Mesendoderm (in vitro differentiated cells): ENCODE measurements at places on chromosomes 3 and 15.

DNA sequence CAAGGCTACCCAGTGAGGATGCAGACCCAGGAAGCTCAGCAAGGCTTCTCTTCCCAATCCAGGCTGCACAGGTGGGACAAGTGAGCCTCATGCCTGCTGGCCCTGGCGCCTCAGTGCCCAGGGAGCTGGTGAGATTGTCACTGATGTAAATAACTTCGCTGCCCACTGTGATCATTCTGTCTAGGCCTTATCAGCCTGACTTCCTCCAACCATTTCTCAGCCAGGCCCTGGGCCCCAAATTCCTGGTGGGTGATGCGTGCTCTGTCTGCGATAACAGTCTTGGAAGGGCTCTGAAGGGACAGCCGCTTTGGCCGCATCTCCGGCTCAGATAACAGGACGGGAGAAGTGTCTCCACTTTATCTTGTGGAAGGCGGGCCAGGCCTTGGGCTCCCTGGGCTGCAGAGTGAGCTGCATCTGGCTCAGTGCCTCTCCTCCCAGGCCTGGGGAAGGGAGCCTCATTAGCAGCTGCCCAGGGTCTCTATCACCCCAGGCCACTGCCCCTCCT lies 2.2 kb upstream of the FBLN2 start:
- peaks cover 26% of the 10 kb centered on the region for H3K4me1 ChIP-seq
- no peaks in the 10 kb centered on the region for H3K36me3 ChIP-seq
- H3K27ac ChIP-seq = peak overlapping the region; percentile 55
- DNase-seq = peak; percentile 98

DNA sequence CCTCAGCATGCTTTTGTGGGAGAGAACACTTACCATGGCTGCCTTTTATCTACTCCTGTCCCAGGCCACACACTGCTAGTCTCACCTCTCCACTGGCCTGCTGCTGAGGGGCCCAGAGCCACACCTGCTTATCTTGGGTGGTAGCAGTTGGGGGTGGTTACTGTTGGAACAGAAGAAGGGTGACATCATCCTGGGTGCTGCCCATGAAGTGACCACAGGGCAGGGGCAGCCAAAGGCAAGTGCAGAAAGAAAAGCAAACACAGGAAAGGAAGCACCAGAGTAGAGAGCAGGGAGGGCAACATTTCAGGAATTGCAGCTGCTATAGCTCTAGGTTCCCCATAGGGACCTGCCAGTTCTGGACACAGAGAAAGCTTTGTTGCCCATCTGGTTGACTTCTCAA lies 345.2 kb downstream of the VPS13C start:
- H3K27ac ChIP-seq = no peak overlapping the region
- DNase-seq = no peak
- no peak overlapping the region for H3K4me3 ChIP-seq

DNA sequence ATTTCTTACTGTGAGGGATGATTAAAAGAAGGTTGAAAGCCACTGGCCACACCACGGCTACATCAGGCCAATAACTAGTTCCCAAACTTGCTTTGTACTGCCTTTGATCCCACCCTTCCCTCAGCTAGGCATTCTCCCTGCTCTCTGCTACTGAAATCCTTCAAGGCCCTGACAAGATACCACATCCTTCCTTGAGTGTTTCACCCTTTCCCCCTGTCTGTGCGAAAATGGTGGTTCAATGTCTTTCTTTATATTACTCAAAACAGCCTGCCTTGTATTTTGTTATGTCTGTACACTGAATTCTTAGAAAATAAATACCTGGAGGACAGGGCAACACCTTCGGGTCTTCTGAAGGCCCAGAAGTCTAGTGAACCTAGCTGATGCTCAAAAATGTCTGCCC lies 932 bp upstream of the VPS8 start:
- no peak for DNase-seq
- H3K36me3 ChIP-seq = no peaks in the 10 kb centered on the region
- no peaks in the 10 kb centered on the region for H3K27me3 ChIP-seq

GRCh38 chr3:75332794-75333193 lies 331.3 kb upstream of the FRG2C start:
- no peaks in the 10 kb centered on the region for H3K4me1 ChIP-seq
- no peak for DNase-seq
- no peak overlapping the region for H3K27ac ChIP-seq
- no peak overlapping the region for H3K4me3 ChIP-seq

GRCh38 chr3:119639494-119640350 lies 20.7 kb downstream of the POPDC2 start:
- no peaks in the 10 kb centered on the region for H3K36me3 ChIP-seq
- no peaks in the 10 kb centered on the region for H3K27me3 ChIP-seq

GRCh38 chr3:18077128-18077840 lies 334.9 kb upstream of the TBC1D5 start:
- no peak overlapping the region for H3K27ac ChIP-seq
- DNase-seq = no peak
- no peak overlapping the region for H3K4me3 ChIP-seq
- no peaks in the 10 kb centered on the region for H3K27me3 ChIP-seq
- H3K36me3 ChIP-seq = no peaks in the 10 kb centered on the region

GRCh38 chr3:112086076-112086854 lies at the start of gene C3orf52:
Gene C3orf52 (plus strand): TSS chr3:112086389. CDS start chr3:112086408, 19 bp downstream.
- H3K4me3 ChIP-seq = peak within 1 kb of the TSS; percentile 81
- no peaks in the 10 kb centered on the region for H3K36me3 ChIP-seq
- no peaks in the 10 kb centered on the region for H3K27me3 ChIP-seq
- peaks cover 15% of the 10 kb centered on the region for H3K4me1 ChIP-seq

DNA sequence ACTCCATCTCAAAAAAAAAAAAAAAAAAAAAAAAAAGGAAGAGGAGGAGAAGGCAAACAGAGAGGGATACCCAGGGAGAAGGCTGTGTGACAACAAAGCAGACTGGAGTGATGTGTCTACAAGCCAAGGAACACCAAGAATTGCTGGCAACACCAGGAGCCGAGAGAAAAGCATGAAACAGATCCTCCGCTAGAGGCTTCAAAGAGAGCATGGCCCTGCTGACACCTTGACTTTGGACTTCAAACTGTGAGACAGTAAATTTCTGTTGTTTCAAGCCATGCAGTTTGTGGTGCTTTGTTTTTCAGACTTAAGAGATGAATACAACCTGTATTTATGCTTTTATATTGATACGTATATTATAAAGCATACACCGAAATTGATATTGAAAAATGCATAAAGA lies 74.3 kb upstream of the TRA2B start:
- H3K4me3 ChIP-seq = no peak overlapping the region
- H3K27me3 ChIP-seq = no peaks in the 10 kb centered on the region
- H3K27ac ChIP-seq = no peak overlapping the region
- no peaks in the 10 kb centered on the region for H3K4me1 ChIP-seq
- DNase-seq = no peak

DNA sequence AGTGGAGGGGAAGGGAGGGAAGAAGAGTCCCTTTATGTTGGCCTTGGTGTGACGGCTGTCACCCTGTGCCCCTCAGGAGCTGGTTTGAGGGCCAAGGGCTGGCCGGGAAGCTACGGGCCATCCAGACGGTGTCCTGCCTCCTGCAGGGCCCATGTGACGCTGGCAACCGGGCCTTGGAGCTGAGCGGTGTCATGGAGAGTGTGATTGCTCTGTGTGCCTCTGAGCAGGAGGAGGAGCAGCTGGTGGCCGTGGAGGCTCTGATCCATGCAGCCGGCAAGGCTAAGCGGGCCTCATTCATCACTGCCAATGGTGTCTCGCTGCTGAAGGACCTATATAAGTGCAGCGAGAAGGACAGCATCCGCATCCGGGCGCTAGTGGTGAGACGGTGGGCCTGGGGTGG lies 8.1 kb upstream of the RCCD1 start:
- H3K27ac ChIP-seq = no peak overlapping the region
- H3K27me3 ChIP-seq = no peaks in the 10 kb centered on the region
- no peak overlapping the region for H3K4me3 ChIP-seq
- H3K4me1 ChIP-seq = no peaks in the 10 kb centered on the region

- H3K4me3 ChIP-seq = no peak overlapping the region
- no peaks in the 10 kb centered on the region for H3K36me3 ChIP-seq
- no peak overlapping the region for H3K27ac ChIP-seq
- no peak for DNase-seq
- no peaks in the 10 kb centered on the region for H3K27me3 ChIP-seq
- no peaks in the 10 kb centered on the region for H3K4me1 ChIP-seq
Measured at GRCh38 chr15:80635953-80636352, 59.2 kb upstream of the ABHD17C start.

DNA sequence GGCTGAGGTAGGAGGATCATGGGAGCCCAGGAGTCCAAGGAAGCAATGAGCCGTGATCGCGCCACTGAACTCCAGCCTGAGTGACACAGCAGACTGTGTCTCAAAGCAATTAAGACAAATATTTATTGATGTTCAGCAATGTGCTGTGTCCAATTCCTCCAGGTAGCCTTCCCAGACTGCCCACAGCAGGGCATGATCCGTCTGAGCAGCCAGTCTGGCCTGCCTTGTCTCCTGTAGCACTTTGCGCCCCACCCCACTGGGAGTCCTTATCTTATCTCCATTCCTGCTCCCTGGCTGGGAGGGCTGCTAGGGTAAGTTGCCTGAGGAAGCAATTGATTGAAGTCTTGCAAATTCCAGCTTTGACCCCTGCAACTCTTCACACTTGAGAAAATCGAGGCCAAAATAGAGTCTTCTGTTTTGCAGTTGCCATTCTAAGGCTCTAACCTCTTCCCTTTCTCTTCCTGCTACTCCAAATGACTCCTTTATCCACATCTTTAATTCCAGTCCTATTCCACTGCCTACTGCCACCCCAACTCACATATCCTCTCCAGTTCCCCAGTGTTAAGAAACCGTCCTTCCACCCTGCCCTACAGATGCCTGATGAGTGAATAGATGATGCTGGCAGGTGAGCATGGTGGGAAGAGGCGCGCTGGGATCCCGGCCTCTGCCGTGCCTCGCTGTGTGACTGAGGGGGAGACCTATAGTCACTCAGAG lies 26.9 kb upstream of the LCTL start:
- no peak overlapping the region for H3K4me3 ChIP-seq
- peaks cover 21% of the 10 kb centered on the region for H3K4me1 ChIP-seq
- no peaks in the 10 kb centered on the region for H3K27me3 ChIP-seq
- DNase-seq = peak; percentile 98
- peak overlapping the region; percentile 56 for H3K27ac ChIP-seq
- H3K36me3 ChIP-seq = no peaks in the 10 kb centered on the region

DNA sequence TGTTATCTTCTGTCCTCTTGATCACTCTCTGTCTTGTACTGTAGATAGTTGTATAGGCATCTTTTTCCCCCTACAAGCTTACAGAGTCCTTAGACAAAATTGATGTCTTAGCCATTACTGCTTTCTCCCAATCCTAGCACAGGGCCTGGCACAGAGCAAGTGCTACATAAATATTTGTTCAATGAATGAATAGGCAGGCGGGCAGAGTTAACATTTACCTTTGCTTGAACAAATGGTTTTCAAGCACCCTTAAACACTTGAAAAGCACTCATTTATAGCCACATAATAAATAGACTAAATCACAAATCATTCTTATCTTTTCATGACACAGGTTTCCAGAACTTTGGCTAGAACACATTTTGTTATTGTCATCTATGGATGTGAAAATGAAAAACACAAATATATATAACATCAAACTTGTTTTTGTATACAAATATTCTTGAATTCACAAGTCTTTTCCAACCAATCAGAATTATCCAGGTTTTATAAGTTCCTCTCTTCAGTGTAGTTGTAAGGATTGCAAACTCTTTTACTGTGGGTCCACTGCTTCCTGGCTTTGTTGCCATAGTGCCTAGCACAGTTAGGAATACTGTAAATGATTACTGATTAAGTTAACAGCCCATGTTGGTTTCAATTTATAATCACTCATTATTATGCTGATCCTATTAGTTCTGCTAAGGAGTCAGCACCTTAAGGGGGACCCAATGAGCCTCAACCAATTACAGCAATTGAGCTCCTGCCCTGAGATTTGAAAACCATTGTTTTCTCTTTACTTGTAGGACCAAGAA lies 61.9 kb downstream of the ISL2 start:
- H3K4me3 ChIP-seq = no peak overlapping the region
- no peak overlapping the region for H3K27ac ChIP-seq
- no peaks in the 10 kb centered on the region for H3K36me3 ChIP-seq
- H3K27me3 ChIP-seq = no peaks in the 10 kb centered on the region
- no peak for DNase-seq
- H3K4me1 ChIP-seq = peaks cover 6% of the 10 kb centered on the region

DNA sequence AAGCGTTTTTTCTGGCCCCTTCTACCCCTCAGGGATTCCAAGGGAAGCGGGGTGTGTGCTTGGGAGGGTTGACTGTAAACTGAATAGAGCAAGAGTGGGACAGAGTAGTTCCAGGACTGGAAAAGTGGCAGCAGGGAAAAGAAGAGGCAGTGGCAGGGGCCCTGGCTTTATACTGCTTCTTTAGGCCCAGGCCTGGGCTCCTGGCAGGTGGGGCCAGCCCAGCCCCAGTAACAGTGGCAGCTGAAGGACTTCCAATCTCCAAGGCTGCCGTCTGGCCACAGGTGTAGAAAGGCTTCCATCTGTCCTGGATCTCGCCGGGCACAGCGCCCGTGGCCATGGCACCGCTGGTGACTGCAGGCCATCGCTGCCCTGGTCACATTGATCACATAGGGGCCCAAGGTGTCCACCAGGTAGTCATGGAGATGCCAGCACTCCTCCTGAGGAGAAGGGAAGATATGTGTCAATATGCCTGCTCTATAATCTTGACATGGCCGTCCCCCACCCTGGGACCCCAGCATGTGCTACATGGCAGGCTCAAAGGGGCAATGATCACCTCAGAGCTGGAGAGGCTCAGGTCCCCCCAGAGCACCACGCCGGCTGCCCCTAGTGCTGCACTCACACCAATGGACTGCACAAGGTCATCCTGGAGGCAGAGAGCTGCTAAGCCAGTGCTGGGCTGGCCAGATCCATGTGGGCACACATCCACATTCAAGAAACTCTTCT lies 1.0 kb upstream of the IFRD2 start:
- no peak overlapping the region for H3K4me3 ChIP-seq
- no peaks in the 10 kb centered on the region for H3K27me3 ChIP-seq
- H3K27ac ChIP-seq = no peak overlapping the region
- peaks cover 3% of the 10 kb centered on the region for H3K4me1 ChIP-seq
- peaks cover 15% of the 10 kb centered on the region for H3K36me3 ChIP-seq
- no peak for DNase-seq

DNA sequence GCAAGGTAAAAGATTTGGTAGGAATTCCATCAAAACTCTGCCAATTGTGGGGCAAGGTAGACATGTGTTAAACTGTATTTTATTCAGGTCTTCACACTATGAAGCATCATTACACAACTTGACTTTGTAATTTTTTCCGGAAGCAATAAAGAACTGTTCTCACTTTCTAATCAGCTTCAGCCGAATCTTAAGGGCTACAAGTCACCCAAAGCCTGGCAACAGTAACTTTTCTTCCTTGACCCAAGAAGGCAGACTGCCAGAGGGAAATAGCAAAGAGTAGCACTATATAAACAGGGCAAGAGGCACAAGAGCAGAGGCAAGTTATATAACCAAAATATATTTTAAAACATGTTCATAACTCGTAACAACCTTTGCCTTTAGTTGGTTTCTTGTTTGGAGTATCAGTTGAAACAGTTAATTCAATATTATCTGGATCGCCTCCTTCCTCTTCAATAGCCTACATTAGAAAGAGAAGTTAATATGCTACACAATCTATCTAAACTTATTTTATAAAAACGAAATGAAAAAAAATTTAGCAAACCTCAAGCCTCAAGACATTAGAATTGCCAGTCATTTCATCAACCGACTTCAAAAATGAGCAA lies 1.4 kb downstream of the SLTM start:
- DNase-seq = no peak
- no peaks in the 10 kb centered on the region for H3K27me3 ChIP-seq
- no peaks in the 10 kb centered on the region for H3K36me3 ChIP-seq
- H3K4me3 ChIP-seq = peak overlapping the region; percentile 100
- H3K4me1 ChIP-seq = no peaks in the 10 kb centered on the region
